RWPE1 (cell line): ENCODE measurements at places on chromosomes 2 and 18.

GRCh38 chr2:120660771-120661459, 74.8 kb upstream of the GLI2 start:
- DNase-seq = no peak

DNA sequence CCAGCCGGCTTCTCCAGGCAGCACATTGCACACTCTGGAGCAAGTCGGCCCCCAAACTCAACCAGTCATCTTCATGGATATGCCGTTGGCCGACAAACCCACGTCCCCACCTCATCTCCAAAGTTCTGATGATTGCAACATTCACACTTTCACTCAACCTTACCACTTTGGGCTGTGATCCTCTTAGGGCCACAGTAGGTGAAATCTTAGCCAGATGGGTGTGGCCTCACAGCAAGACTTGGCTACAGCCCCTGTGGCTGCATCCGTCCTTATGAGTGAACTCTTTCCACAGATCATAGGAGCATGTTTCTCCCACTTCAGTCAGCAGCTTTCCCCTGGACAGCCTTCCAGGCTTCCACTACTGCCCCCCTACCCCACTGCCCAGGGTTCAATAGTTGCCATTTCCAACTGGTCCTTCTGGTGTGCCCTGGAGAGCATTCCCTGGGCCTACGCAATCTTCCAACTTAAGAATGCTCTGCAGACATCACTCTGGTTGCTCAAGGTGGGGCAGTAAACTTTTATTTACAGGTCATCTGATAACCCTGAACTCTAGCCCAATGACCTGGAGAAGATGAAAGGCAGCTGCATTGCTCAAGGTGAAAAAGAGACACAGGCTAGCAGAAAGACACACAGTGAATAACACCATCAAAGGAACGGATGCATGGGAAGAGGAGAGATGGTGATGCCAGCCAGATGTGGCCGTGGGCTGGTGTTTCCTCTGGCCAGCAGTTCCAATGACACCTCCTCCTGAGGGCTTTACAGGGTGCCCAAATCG, 34.5 kb downstream of the ARL4C start:
- DNase-seq = no peak

- DNase-seq = no peak
Observed at GRCh38 chr18:10286580-10287150, 167.8 kb upstream of the APCDD1 start.

- DNase-seq = peak; percentile 94
Observed at GRCh38 chr2:45964223-45964841, 312.9 kb downstream of the PRKCE start.

DNA sequence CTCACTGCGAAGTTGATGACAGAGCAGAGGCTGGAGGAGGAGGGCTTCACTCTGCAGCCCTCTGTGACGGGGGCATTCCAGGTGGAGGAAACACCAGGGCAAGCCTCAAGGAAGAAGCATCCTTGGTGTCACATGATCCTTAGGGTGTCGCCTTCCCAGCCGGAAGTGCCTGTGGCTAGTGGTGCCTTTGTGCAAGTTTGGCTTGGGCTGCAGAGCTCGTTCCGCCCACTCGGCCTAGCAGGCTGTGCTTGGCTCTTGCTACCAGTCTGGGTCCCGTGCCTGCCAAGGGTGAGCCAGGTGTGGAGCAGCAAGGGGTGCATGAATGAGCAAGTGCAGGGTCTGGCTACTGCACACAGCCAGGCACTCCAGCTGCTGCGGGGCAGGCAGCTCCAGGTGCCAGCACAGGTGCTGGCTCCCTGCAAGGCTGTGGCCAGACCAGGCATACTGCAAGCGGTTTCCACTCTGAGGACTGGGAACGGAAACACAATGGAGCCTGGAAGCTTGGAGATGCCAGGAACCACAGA, 325.3 kb upstream of the SMIM21 start:
- no peak for DNase-seq

- no peak for DNase-seq
Observed at GRCh38 chr2:12538138-12538694, 178.5 kb upstream of the TRIB2 start.

DNA sequence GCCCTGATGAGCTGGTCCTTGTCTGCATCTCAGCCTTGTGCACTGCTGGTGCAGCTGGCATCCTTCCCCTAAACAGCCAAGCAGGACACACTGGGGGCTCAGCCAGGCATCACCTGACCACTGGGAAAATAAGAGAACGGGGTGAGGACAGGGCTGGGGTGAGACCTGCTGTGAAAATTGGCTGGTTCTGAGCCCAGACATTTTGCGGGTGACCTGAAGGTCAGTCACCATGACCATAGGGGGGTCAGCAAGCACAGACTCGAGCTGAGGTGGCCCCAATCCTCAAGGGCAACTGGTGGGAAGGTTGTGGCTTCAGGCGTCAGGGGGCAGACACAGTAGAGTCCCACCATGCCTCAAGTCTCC, 144.9 kb upstream of the TWIST2 start:
- no peak for DNase-seq
